Activated gamma-delta T cell treated with Interleukin-2 at 50 U/mL for 16 hours (primary cell): ENCODE measurements at places on chromosomes 1 and 21.

GRCh38 chr1:116416854-116417513 lies 43.9 kb downstream of the ATP1A1 start:
- no peak for DNase-seq

- no peak for DNase-seq
Measured at GRCh38 chr21:40011371-40011770, 144.1 kb downstream of the PCP4 start.

- DNase-seq = no peak
Measured at GRCh38 chr1:230300322-230301301, 125.5 kb downstream of the PGBD5 start.

DNA sequence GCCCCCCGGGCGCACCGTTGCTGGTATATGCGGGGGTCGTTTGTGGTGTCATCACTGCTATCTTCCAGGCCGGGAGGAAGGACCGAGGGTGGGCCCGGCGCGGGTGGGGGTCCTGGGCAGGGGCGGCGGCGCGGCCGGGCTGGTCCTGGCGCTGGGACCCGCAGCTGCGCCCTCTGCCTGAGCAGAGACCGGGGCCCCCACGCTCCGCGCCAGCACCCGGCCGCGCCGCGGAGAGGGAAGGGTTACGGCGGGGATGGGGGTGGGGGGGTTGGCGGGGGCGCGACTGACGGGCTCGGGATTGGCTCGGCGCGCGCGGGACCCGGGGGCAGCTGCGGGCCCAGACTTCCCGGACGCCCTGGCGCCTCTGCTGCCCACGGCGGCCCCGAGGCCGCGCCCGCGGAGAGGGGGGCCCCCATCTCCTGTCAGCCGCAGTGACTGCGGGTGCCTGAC lies 13.8 kb upstream of the SAMD11 start:
- DNase-seq = no peak
